ENCODE measurements at places on chromosomes 16 and 17.

DNA sequence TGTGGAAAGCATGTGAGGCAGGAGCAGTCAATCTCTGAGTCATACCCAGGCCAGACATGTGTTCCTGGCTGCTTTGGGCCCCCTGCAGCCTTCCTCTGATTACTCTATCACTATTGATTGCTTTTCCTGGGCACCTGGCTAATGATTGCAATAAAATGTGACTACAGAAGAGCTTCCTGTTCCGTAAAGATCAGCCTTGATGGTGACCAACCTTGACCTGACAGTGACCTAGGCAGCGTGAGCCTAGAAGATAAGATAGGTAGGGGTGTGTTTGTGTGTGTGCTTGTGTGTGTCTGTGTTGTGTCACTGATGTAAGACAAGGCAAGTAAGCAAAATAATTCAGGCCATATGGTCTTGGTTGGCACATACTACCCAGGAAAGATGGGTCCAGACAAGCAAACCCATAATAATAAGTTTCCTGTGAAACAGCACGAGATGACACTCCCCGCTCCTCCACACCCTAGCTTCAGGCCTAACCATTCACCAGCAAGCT lies 367.7 kb upstream of the CDH11 start:
- DNase-seq, result no peak

GRCh38 chr17:29575511-29576213 lies 7.2 kb downstream of the TP53I13 start:
- peak; percentile 53 for DNase-seq

DNA sequence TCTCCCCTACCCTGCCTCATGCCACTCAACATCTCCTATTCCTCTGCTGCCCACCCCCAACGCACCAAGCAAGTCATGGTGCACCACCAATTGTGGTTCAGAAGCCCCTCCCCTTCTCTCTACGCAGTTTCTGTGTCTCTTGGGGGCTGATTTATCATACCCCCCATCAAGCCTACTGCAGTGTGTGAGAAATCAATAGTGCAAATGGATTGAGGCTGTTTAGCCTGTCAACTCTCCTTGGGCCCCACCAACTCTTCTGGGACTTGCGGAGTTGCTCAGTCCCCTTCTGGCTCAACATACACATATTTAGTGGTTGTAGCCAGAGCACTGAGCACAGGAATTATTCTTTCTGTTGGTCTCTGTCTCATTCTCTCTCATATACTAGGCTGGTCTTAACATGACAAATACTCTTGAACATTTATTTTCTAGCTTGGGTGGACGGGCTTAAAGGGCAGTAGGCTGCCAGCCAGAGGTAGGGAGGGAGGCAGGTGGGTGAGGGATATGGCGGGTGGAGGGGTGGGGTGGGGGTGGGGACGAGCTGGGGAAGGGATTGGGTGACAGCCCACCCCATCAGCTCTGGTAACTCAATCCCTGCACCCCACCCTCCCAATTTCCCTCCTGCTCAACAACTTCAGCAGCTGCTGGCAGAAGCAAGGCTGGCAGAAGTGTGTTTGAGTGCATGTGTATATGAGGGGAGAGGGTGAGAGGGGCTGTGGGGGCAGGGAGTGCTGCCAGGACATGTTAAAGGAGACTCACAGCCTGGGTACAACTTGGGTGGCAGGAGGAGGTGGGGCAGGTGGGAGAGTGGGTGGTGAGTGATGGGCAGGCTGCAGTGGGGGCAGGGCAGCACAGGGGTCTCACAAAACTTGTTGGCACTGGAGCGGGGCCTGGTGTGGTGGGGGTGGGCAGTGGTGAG lies 4.9 kb downstream of the RARA start:
- no peak for DNase-seq

DNA sequence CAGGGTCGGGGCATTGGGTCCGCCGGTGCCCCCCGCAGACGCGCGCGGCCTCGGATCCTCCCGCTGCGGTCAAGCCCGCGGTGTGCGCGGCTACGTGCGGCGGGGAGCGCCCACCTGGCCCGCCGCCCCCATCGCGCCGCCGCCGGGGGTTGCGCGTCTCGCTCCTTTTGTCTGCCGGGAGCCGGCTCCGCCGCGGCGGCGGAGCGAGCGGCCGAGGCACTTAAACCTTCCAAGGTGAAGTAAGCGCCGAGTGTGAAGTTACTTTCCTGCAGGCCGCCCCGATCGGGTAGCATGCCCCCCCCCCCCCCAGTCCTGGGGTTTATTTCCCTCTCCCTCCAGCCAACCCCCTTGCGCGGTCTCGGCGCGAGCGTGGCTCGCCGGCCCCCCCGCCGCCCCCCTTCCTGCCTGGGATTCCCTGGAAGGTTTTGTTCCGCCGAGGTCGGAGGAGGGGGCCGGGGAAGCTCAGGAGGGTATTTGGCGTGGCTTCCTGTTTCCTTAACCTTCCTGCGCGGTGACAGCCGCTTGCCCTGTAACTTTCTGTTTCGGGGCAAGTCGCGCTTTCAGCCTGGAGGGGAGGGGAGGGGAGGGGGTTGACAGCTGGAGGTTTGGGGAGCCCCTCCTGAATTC lies 56.6 kb upstream of the GSE1 start:
- DNase-seq, result peak; percentile 83

DNA sequence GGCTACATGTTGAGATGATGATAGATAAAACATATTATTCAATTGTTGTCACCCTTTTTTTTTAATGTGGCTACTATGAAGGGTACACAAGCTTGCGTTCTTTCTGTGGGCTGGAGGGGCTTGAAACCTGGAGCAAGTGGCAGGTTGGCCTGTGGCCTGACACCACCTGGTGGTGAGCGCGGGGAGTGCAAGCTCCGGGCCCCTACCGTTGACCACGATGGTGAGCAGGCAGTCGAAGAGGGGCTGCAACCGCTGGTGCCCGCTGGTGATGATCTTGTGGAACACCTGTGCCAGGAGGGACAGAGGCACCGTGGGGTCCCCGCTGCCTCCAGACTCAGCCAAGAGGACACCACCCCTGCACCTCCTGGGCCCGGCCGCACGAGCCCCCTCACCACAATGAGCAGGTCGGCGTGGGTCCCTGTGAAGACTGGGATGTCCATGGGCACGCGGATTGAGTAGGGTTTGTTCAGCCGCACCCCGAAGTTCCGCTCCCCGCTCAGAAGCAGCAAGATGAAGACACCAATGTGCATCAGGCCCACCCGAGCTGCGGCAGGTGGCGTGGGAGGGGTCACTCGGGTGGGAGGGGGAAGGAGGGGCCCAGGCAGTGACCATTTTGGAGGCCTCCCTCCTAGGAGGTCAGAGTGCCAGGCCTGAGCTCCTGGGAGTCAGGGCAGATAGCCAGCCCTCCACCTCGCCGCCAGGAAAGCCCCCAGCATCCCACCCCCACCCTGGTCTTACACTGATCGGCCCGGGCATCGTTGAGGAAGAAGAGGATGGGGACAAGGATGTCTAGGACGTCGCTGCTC lies 14.4 kb downstream of the HID1 start:
- peak; percentile 92 for DNase-seq

- DNase-seq, result peak; percentile 23
Measured at GRCh38 chr16:27824786-27825185, 238.7 kb downstream of the GSG1L start.

GRCh38 chr17:81931189-81931556 lies 3.6 kb upstream of the MAFG start:
- DNase-seq, result no peak

DNA sequence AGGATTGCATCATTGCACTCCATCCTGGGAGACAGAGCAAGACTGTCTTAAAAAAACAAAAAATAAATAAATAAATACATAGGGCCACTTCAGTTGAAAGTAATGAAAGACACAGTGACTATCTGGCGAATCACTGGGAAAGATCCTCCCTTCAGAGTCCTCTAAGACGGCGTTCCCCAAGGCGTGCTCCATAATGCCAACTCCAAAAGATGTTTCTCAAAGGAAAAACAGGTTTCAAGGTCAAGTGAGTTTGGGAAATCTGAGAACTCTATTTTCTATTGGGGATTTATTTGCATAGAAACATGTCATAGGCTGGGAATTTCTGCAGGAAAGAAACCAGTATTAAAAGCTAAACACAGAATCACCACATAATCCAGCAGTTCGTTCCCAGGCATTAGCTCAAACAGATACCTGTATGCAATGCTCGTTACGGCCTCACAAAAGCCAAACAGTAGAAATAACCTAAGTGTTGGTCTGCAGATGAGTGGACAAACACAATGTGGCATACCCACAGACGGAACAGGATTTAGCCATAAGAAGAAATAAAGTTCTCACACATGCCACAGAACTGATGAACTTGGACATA lies 7.9 kb downstream of the KLHDC4 start:
- no peak for DNase-seq

- DNase-seq, result no peak
Measured at GRCh38 chr17:40399185-40399584, 18.5 kb downstream of the TOP2A start.

GRCh38 chr16:51592001-51592501 lies 441.0 kb upstream of the SALL1 start:
- DNase-seq, result no peak

DNA sequence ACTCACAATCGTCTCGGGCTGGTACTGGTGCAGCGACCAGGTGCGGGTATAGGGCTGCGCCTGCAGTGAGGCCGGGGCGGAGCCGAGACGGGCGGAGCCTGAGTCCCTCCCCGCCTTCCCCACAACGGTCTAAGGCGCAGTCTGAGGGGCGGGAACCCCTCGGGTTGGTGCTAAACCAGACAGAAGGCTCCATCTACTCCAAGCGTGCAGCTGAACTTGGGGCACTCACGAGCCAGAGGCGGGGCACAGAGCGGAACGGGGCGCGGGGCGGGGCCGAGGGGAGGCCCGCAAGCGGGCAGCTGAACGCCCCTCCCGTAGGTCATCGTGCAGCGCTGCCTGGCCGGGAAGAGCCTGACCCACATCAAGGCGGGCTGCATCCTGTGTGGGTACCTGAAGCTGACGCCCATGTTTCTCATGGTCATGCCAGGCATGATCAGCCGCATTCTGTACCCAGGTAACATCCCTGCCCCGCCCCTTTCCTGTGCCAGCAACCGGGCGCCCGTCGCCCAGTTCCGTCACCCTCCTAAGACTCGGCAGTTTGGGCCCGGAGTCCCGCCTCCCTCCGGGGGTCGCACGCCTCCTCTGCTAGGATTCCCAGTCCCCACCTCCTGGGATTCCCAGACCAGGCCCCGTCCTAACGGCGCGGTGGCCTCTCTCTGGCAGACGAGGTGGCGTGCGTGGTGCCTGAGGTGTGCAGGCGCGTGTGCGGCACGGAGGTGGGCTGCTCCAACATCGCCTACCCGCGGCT lies 5.0 kb downstream of the SLC5A2 start:
- DNase-seq, result peak; percentile 77

GRCh38 chr16:31043352-31043751 lies 10.0 kb downstream of the STX4 start:
- no peak for DNase-seq

- no peak for DNase-seq
Measured at GRCh38 chr16:81551821-81552304, 107.3 kb downstream of the CMIP start.

DNA sequence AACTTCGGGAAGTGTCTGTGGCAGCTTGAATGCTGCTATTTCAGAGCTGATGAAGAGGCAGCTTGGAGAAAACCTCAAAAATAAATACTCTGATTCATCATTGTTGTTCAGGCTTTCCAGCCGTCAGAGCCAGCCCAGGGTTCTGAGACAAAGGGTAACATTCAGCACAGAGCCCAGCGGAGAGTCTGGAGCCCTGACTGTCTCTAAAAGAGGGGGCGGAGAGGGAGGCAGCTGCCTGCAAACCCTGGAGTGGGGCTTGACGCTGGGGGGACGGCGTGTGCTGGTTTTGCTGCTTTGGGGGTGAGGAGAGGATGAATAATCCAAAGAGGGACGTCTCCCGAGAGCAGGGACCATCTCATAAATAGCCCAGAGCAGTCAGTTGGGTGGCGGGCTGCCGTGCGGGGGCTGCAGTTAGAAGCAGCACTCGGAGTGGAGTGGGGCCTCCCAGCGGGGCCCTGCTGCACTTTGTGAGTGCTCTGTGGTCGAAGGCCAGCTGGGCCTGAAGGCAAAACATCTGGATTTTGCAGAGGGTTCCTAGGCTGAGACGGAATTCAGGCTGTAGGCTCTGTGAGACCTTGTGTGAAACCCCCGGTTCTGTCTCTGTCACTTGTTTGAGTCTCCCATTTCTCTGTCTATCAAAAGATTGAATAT lies 237.8 kb downstream of the PRKCA start:
- peak; percentile 96 for DNase-seq

DNA sequence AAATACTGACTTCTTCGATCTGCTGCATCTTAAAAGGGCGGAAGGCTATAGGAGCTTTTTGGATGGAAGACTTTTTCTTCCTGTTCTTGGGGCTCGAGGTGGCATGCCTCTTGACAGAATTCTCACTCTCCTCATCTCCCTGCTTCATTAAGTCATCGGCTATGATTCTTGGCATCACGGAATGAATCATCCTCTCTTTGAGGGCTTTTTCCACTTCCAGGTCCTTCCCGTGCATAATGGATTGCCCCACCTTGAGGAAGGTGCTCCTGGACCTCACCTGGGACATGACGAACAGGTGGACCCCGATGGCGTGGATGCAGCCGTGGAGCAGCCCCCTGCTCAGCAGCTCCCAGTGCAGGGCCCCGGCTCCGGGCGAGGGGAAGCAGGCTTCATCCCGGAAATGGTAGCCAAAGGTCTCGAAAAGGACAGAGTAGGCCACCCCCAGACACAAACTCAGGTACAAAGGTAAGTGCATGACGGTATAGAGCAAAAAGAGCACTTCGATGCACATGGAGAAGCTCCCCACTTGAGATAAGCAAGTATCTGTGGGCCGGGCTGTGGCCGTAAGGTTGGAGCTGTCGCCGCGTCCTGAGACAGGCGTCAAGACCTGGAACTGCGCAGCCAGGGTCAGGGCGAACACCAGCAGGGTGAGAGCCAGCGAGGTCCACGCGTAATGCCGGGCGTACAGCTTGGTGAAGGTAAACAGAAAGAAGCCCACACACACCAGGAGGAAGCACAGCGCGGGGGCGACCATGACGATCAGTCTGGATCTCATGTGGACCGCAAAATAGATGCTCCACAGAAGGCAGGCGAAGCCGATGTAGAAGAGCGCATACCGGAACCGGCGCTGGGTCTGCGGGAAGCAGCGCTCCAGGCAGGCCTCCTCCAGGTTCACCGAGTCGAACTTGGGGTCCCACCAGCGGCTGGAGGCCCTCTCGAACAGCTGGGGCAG lies 1.7 kb downstream of the ADCY9 start:
- DNase-seq, result no peak

- DNase-seq, result no peak
Measured at GRCh38 chr17:55390364-55390977, 31.2 kb downstream of the MMD start.

- peak; percentile 91 for DNase-seq
Measured at GRCh38 chr17:28547623-28548416, 4.6 kb downstream of the UNC119 start.

GRCh38 chr16:16015849-16016248 lies 66.4 kb downstream of the ABCC1 start:
- no peak for DNase-seq
